Stimulated activated CD8-positive, alpha-beta memory T cell treated with anti-CD3 and anti-CD28 coated beads, Interleukin-4, amount 100 ng/mL, for 4 hours (primary cell): ENCODE measurements at places on chromosomes 6 and 20.

DNA sequence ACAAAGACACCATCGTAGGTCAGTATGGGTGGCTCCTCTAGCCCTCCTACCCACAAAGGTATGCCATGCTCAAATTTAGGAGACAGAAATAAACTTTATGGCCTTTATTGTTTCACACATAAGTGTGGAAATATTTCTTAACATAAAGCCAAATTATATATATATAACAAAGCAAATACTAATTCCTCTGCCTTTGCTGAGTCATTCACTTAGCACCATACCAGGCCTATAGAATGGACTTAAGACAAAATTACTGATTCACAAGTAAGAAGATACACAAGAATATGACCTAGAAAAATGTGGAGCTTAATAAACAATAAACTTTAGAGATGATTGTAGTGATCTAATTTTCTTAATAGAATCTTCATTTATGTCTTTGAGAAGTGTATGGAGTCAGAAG is 5.2 kb downstream of the FRK start:
- DNase-seq: no peak

DNA sequence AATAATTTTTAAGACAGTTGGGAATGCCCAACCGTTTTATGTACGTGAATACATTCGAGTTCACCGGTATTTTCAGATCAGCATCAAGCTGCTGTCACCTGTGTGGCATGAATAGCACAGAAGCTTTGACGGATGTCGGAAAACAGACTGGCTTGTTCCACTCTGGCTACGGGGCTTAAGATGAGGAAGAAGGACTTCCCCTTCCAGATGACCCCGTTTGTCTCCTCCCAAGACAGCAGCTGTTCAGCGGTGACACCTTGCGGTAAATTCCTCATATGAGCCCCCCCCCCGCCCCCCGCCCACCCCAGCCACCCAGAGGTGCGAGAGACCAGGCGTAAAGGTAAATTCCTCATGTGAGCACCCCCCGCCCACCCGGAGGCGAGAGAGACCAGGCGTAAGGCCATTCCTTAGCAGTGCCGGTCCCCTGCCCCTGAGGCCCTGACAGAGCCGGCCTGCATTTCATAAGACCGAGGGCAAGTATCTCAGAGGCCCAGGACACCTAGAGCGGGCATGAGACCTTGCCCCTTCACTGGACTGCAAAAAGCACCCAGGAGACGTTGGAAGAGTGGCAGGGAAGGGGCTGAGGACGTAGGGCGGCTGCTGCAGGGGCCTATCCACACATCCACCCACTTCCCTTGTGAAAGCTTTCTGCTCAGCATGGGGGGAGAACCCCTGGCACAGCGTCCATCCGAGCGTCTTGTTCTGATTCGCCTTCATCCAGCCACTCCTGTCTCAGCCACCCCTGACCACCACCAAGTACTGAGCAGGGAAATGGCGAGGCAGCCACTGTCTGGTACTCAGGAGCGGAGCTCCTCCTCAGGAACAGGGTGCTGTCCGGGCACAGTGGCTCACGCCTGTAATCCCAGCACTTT is 7.3 kb upstream of the PCMTD2 start:
- no peak for DNase-seq

DNA sequence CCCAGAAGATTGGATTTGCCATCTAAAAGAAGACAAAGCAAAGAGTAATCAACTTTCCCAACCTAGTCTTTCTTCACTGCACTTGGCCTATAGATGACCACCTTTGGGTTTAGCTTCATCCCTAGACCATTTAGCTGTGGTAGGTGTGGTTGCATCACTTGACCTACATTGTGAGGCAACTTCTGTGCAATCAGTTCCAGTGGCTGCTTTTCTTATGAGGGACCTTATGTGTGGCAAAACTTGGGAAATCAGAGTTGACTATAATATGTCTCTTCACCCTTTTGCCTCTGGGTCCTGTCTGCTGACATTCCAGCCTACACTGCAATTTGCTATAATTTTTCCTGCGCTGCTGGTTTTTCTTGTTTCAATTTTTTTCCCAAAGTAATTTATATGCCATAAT is 55.2 kb downstream of the PRDM13 start:
- no peak for DNase-seq

GRCh38 chr6:49430187-49430586 is 32.9 kb downstream of the MMUT start:
- no peak for DNase-seq

DNA sequence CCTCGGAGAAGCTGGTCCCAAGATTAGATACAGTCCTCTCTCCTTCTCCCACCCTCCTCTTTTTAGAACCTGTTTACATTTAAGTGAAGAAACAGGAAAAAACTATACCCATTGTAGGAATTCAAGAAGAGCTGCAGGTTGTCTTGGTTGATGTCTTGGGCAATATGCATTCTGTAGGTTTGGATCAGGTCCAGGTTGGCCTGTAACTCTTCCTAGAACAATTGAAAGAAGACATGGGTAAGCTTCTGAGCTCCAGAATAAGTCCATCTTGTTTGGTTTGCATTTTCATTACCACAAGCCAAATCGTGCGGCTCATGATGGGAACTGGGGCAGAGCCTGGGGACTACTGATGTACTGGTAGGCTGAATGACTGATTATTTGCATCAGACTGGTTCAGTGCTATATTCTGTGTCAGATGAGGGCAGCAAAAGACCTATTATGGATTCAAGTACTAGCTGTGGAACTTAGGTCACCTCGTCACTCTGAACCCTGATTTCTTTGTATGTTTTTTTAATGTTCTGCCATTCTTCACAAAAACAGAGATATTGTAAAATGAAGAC is 20.3 kb upstream of the SLA2 start:
- no peak for DNase-seq

- DNase-seq: no peak
Measured at GRCh38 chr6:27754408-27754782, 157.8 kb downstream of the OR2B2 start.

GRCh38 chr6:159966981-159967380 is 1.9 kb upstream of the IGF2R start:
- DNase-seq: no peak

GRCh38 chr6:147176795-147177194 is 27.4 kb upstream of the STXBP5 start:
- DNase-seq: no peak

DNA sequence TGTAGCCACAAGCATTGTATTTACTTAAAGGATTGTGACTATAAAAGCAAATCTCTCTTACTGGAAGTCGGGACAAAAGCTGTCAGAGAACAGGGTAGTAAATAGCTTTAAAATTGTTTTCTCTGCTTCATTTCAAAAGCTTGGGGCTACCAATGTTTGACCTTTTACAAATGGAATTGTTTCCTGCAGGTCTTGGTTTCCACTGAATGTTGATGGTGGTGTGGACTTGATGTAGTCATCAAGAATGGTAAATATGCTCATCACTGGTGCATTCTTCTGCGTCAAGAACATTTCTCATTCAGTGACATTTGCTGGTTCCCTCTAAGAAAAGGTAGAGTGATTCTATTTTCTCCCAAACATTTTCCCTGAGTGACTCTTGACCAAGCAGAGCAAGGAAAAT is 435.4 kb upstream of the KHDRBS2 start:
- no peak for DNase-seq

DNA sequence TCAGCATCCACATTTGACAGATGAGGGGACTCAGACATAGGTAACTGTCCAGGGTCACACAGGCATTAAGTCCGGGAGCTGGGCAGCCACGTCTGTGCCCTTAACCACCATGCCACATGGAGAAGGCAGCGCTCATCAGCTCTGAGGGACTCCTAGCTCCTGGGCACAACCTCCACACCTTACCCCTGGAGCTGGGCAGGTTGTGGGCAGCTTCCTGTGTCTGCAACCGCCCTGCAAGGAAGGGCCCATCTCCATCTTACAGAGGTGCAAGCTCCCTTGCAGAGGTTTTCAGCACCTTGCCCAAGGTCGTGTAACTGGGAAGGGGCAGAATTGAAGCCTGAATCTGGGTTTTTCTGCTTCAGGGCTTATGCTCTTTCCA is 7.9 kb downstream of the CCDC167 start:
- DNase-seq: no peak

DNA sequence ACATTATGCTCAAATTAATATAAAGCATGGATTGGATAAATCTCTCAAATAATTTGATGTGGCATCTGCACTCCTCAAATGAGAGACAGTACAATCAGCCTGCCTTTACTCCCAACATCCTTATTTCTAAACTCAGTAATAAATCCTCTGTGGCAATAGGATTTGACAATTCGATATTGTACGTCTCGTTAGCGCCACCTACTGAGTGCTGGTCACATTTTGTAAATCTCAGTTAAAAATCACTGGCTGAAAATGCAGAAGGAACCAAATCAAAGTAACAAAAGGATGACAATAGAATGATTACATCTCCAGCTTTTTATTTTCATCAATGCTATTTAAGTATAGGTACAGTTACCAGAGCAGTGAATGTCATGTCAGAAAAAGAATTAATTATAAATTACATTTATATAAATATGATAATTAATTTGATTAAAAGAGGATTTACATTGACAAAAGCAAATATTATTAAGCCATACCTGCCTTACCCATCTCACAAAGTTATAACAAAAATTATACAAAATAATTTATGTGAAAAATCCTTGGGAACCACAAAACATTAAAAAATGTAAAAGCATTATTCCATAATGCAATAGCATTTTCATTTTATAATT is 20.2 kb upstream of the GJE1 start:
- peak; percentile 10 for DNase-seq

DNA sequence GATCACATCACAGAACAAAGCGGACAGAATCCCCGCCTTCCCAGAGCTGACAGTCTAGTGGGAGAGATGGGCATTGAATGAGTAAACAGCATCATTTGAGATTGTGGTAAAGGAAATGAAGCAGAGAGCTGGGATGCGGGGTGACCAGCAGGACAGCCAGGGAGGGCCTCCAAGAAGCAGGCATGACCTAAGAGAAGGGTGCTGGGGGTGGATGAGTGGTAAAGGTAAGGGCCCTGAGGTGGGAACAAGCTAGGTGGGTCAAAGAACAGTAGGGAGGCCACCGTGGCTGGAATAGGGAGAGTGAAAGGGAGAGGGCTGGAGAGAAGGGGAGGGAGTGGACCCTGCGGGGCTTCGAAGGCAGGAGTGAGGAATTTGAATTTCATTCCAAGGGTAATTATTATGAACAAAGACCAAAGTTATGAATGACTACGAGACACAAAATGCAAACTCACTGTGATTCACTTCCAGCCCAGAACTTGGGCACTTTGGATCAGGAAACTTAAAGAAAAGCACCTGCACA is 61.4 kb downstream of the CEBPB start:
- no peak for DNase-seq

- DNase-seq: no peak
Measured at GRCh38 chr6:70131528-70131927, 171.4 kb downstream of the COL9A1 start.

DNA sequence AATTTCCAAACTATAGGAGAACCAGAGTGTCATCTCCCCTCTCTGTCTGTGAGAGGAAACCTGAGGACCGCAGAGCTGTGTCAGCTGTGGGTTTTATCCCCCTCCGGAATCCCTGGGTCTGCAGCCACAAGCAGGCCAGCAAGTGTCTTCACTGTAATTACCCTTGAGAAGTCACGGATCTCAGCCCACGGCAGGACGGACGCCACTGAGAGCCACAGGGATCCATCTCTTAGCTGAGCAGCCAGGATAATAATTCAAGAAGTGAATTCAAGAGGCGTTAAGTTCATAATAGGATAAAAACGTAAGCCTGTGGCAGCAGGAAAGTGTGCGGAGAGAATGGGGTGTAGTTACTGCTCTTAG is 37.0 kb downstream of the DLL1 start:
- DNase-seq: no peak

DNA sequence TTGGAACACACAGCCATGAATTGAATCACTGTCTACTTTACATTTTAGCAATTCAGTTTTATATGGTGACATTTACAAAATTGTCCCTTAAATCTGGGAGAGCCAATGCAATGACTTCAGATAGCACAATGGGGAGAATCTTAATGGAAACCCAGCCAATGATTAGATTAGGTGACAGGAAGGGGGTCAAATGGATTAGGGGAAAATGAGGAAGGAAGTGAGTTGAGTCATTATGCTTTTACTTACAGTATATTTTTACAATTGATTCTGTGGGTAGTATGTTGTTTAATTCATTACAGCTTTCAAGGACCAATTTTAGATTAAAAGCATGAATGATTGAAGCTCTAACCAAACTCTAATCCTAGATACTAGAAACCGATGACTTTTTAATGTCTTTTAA is 229.8 kb downstream of the SOX4 start:
- no peak for DNase-seq

DNA sequence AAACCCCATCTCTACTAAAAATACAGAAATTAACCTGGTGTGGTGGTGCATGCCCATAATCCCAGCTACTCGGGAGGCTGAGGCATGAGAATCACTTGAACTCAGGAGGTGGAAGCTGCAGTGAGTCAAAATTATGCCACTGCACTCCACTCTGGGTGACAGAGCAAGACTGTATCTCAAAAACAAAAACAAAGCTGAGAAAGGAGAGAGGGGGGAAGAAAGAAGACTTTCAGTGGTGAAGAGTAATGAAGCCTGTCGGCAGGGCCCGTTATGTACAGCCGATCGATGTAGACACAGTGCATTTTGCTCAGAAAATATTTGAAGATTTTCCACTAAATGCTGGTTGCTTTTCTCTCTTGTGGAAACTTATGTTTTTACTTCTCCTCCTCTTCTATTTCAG is 13.8 kb downstream of the VAPB start:
- no peak for DNase-seq

- DNase-seq: no peak
Measured at GRCh38 chr6:8041913-8042583, 22.1 kb downstream of the BLOC1S5 start.

DNA sequence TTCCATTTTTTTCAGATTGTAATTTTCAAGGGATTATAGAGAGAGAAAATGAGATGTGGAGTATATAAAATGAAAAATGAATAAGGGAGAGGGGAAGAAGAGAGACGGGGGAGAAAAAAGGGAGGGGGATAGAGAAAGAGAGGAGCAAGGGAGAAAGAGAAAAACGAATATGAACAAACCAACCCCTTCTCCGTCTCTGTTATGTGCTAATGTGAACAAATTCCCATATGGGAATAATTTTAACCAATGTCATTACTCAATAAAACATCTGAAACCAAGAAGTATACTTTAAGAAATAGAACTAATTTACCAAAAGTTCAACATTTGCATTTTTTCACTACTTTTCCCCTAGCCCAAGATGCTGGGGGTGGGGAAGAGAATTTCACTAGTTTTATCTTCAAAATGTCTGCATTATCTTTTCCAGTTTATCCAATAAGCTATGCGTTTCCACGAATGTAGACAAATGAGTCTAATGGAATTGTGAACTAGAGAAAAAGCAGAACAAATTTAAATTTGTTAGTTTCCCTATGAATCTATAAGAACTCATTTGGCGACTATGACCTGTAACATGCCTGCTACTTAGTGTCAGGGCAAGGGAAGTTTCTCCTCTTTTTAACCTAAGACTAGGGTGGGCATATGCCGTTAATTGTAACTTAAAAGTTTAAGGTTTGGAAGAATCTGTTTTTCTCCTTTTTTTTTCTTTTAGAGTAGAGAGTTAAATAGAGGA is 286.3 kb downstream of the BTBD9 start:
- no peak for DNase-seq
